ENCODE measurements at places on chromosomes 7 and 10. TPM values are rescaled to one million over a fixed set of nuclear protein-coding genes. Genes with fewer than 3 reads are reported as not detected.

DNA sequence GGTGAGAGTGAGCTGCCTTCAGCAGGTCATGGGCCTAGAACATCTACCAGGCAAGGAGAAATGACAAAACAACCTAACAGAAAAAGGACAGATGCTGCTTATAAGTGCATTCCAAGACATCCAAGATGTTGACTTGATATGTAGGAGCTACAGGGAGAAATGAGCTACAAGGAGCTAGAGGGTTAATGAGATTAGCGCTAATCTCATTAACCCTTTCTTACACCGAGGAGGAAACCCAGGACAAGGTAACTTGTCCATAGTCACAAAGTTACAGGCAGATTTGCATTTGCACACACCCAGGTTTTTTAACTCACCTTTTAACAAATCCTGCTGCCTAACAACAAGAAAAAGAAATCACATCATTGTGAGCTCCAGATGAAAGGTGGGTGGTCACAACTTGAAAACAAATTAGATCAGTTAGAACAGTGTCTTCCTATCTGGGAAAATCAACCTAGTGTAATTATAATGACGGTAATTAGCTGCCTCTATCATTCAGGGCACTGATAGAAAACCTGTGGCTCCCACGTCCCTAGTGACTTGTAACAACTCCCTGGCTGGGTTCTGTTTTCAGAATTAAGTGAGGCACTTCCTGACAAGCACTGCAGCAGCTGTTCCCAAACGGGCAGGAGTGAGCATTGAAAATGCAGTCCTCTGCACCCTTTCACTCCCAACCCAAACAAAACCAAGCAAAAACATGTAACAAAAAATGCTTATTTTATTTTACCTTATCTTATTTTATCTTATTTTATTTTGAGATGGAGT, 5.7 kb downstream of the KIAA1549 start:
- no peak for DNase-seq
- peaks cover 3% of the 10 kb centered on the region for H3K4me1 ChIP-seq
- no peak overlapping the region for H3K27ac ChIP-seq
- no peaks in the 10 kb centered on the region for H3K36me3 ChIP-seq

- no peak overlapping the region for H3K27ac ChIP-seq
- no peak for DNase-seq
- H3K4me3 ChIP-seq: no peak overlapping the region
Observed at GRCh38 chr7:42183547-42183946, 53.5 kb downstream of the GLI3 start.

DNA sequence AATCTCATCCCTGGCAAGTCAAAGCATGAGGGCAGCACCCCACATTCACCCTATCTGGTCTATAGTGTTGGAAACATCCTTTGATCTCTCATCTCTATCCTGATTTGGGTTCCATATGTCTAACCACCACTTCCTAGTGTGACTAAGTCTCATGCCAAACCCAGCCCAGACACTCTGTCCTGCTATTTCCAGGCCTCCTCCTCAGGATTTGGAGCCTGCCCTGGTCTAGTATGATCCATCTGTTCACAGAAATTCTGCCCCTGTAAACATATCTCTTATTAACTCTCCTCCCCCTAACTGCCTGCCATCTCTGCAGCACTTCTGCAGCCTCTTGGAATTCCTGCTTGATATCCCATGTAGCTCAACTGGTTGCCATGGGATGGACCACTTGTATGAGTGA, 320.9 kb upstream of the IMMP2L start:
- no peak overlapping the region for H3K27ac ChIP-seq
- H3K36me3 ChIP-seq: no peaks in the 10 kb centered on the region
- DNase-seq: no peak
- no peaks in the 10 kb centered on the region for H3K27me3 ChIP-seq

DNA sequence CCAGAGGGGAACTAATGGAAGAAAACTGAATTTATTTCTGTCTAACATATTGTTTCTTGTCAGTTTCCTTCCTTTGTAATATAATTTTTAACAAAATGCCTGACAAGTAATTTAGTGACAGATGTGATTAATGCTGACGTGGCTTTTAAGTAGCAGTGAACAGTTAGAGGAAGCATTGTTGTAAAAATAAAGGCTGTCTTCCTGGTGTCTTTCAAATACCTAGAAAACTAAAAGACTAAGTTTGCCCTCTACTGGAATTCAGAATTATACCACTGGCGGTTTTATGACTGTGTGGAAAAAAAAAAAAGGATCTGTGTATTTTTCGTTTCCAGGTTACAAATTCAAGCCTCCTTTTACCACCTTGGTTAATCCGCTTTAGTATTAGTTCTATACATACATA, 217.1 kb upstream of the DPP6 start:
- H3K27ac ChIP-seq: no peak overlapping the region
- no peaks in the 10 kb centered on the region for H3K27me3 ChIP-seq
- DNase-seq: no peak
- H3K4me3 ChIP-seq: no peak overlapping the region

DNA sequence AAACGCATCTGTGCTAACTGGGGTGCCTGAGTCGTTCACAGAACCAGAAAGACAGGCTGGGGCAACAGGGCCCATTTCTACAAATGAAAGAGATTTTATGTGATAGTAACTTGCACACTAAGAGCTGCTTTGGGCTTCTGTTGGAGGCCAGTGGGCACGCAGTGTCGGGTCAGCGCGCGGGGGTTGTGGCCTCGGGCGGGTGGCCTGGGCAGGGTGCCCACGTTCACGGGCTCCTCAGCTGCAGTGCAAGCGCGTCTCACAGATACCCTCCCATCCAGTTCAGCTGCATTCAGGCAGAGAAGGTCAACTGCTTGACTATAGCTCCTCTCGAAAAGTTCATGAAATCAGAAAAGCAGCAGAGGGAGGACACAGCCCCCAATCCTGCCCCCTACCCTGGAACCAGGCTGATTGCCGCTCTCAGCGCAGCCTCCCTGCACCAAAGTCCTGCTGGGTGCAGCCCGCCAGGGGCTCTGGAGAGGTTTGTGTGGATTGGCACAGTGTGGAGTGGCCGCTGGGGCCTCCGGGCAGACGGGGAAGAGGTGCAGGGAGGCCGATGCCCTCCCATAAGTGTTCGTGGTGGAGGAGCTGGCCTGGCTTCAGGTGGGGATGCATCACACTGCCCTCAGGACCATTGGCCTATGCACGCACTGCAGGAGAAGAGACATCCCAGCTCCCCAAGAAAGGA, 582.8 kb downstream of the TCERG1L start:
- no peaks in the 10 kb centered on the region for H3K27me3 ChIP-seq
- no peak for DNase-seq
- H3K4me3 ChIP-seq: no peak overlapping the region
- no peaks in the 10 kb centered on the region for H3K36me3 ChIP-seq
- no peaks in the 10 kb centered on the region for H3K4me1 ChIP-seq

- no peaks in the 10 kb centered on the region for H3K27me3 ChIP-seq
- DNase-seq: no peak
Observed at GRCh38 chr7:139947021-139947420, 115.7 kb downstream of the PARP12 start.

GRCh38 chr10:80471001-80471400, 16.9 kb downstream of the TSPAN14 start:
- H3K27me3 ChIP-seq: no peaks in the 10 kb centered on the region
- no peak for DNase-seq
- H3K4me3 ChIP-seq: peak overlapping the region; percentile 46
- H3K27ac ChIP-seq: peak overlapping the region; percentile 84
- H3K4me1 ChIP-seq: peaks cover 84% of the 10 kb centered on the region

- no peak overlapping the region for H3K27ac ChIP-seq
- H3K4me3 ChIP-seq: no peak overlapping the region
- H3K36me3 ChIP-seq: peaks cover 23% of the 10 kb centered on the region
- peaks cover 46% of the 10 kb centered on the region for H3K4me1 ChIP-seq
- no peaks in the 10 kb centered on the region for H3K27me3 ChIP-seq
Observed at GRCh38 chr10:3774018-3774813, 10.8 kb downstream of the KLF6 start.

- no peak for DNase-seq
- H3K27me3 ChIP-seq: no peaks in the 10 kb centered on the region
- H3K4me3 ChIP-seq: no peak overlapping the region
- no peak overlapping the region for H3K27ac ChIP-seq
- H3K36me3 ChIP-seq: no peaks in the 10 kb centered on the region
Observed at GRCh38 chr7:36265680-36266079, 112.6 kb downstream of the EEPD1 start.

GRCh38 chr7:52708846-52709245, 326.6 kb upstream of the POM121L12 start:
- no peaks in the 10 kb centered on the region for H3K27me3 ChIP-seq
- DNase-seq: no peak
- H3K4me1 ChIP-seq: no peaks in the 10 kb centered on the region
- H3K36me3 ChIP-seq: no peaks in the 10 kb centered on the region

NRCAM gene
- total RNA-seq: 7.5 TPM

SORCS3 gene
- 0.54 TPM for total RNA-seq

All from naive thymus-derived CD4-positive, alpha-beta T cell (primary cell).